Suppressor macrophage treated with lipopolysaccharide for 4 hours (primary cell): ENCODE measurements at places on chromosomes 16 and 17.

GRCh38 chr16:240559-240958 is 5.9 kb downstream of the FAM234A start:
- no peak for DNase-seq

DNA sequence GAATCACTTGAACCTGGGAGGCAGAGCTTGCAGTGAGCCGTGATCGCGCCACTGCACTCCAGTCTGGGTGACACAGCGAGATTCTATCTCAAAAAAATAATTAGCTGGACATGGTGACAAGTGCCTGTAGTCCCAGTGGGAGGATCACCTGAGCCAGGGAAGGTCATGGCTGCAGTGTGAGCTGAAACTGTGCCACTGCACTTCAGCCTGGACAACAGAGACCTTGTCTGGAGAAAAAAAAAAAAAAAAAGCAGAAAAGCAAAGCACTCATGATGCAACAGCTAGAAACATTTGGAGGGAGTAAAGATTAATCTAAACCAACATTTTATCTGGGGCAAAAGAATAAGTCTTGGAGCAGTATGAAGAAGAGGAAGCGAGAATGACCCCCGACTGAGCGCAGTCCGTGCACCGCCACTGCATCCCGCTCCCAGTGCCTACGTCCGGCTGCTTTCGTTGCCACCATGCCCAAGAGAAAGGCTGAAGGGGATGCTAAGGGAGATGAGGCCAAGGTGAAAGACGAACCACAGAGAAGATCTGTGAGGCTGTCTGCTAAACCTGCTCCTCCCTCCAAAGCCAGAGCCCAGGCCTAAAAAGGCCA is 8.2 kb downstream of the PRPSAP1 start:
- no peak for DNase-seq

DNA sequence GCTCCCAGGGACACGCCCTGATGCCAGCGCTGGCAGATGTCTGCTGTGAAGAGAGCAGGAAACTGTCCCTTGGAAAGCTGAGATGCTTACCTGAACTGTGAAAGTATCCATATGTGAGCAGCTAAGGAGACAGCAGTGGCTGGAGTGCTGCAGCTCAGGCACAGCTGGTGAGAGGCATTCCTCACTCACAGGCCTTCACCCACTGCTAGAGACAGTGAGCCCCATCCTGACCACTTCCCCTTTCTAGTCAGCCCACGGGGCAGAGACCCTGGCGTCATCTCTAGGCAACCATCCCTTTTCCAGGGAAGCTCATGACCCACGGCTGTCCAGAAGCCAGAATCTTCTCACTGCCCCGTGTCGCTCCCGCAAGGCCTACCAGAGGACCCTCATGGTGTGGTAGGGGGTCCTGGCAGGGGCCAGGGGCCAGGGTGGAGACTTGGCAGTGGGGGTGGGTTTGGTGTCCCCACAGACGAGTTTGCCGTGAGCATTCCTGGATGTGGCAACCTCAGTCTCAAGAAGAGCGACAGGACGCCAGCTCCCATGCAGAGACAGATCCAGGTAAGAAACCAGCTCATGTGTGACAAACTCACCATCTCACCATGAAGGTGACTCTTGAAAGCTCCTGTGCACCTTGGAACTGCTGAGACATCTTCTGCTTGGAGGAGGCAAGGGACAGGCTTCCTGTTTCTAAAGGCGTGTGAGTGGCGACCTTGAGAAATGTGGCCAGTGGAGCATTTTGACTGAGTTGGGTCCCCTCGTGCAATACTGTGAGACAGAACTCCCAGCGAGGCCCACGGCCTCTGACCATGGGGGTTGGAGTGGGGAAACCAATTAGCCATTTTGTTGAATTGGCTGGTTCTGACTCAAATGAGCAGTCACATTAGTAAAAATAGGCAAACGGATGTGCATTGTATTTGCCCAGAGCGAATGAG is at the start of gene SCIMP:
Gene SCIMP (minus strand): TSS at position 216 of the 932 bp plus-strand sequence. CDS start 105 bp downstream, at position 111.
- DNase-seq, result peak; percentile 95

DNA sequence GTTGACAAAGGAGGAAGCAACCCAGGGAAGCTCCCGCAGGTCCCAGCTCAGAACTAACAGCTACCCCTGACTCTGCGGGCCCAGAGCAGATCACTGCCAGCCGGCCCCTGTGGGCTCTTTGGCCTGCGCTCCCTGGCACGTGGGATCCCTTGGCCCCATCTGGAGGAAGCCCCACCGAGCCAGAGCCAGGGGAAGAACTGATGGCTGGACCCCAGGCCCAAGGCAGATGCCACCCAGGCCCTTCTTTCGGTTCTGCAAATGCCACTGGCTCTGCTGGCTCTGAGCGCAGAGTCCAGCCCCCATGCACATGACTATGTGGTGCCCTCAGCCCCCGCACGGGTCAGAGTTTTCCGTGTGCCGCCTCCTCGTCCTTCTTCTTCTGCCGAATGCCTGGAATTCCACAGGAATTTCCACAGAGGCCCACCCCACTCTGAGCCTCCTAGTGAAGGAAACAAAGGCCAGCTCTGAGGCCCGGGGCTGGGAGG is 35.8 kb upstream of the SNN start:
- DNase-seq, result peak; percentile 79

DNA sequence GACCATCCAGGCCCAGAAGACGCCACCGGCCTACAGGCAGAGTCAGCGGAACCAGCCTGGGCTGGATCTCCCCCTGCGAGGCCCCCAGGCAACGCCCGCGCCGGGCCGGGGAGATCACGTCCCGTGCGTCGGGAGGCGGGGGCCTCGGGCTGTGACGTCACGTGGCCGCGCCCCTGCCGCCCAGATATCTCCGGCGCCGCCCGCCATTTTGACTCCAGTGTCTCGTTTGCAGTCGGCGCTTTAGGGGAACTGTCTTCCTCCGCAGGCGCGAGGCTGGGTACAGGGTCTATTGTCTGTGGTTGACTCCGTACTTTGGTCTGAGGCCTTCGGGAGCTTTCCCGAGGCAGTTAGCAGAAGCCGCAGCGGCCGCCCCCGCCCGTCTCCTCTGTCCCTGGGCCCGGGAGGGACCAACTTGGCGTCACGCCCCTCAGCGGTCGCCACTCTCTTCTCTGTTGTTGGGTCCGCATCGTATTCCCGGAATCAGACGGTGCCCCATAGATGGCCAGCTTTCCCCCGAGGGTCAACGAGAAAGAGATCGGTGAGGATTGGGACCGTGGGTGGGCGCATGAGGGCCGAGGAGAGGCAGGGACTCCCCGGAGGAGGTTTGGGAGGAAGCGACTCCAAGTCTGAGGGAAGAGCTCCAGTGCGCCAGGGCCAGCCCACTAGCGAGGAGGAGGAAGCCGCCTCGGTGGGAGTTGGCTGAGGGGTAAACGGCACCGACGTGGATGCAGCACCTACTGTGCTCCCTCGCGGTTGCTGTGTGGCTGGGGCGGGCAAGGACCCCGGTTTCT is at the start of gene WSB1:
Gene WSB1 (plus strand): TSS at position 217 of the 791 bp plus-strand sequence. CDS start 282 bp downstream, at position 499.
- peak; percentile 98 for DNase-seq

GRCh38 chr17:60524463-60525327 is 1.3 kb downstream of the APPBP2 start:
- DNase-seq, result peak; percentile 13

- DNase-seq, result peak; percentile 99
Measured at GRCh38 chr16:2682209-2683021, at the start of gene KCTD5. Gene KCTD5, plus strand, starts transcription at chr16:2682523. Its CDS starts 26 bp downstream, at chr16:2682549.

GRCh38 chr16:85090181-85090580 is 22.1 kb downstream of the CIBAR2 start:
- no peak for DNase-seq

GRCh38 chr17:72683506-72684404 is 408.7 kb downstream of the SLC39A11 start:
- DNase-seq, result no peak

DNA sequence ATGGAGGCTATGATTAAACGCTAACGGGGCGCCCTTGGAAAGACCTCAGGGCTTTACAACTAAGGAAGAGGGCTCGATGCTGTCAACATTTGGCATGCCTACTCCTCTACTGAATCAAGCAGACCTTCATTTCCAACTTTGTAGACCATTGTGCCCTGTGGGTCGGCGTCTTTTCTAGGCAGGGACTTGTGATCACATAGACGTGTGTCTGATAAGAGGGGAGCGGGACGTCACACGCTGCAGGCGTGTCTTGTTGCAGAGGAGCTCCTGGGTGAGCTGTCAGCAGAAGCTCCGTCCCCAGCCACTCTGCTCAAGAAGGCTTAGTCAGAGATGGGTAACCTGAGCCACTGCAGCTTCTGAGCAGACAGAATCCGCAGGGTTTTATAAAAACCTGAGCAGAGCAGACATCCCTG is 2.8 kb downstream of the MAPK8IP3 start:
- DNase-seq, result no peak

DNA sequence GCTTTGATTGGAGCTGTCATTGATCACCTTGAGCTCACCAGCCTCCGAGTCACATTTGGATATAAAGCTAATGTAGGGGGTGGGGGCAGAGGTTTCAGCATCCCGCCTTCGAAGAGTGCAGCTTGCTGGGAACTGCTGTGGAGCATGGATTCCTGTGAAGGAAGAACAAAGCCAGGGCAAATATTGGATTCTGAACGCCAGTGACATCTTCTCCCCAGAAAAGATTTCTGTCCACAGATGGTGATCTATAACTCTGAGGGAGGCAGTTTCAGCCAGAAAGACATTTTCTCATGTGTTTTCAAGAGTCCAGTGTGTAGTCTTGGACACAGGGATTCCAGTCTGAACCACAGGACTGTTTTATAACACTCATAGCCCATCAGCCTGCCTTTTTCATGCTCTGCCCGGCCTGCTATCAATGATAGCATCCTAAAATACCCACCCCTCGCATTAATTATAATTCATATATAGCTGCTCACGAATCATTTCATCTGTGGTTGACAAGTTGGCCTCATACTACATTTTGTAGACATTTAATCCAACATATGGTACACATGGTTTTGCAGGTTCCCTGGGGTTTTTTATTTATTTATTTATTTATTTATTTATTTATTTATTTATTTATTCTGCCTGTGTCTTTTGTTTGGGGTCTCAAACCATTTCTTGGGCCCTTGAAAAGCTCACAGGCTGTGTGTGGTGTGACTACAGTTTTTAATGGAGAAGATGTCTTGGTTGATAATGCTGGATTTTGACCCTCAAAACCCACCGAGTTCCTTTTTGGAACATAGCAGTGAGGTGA is 47.1 kb upstream of the SALL1 start:
- no peak for DNase-seq

DNA sequence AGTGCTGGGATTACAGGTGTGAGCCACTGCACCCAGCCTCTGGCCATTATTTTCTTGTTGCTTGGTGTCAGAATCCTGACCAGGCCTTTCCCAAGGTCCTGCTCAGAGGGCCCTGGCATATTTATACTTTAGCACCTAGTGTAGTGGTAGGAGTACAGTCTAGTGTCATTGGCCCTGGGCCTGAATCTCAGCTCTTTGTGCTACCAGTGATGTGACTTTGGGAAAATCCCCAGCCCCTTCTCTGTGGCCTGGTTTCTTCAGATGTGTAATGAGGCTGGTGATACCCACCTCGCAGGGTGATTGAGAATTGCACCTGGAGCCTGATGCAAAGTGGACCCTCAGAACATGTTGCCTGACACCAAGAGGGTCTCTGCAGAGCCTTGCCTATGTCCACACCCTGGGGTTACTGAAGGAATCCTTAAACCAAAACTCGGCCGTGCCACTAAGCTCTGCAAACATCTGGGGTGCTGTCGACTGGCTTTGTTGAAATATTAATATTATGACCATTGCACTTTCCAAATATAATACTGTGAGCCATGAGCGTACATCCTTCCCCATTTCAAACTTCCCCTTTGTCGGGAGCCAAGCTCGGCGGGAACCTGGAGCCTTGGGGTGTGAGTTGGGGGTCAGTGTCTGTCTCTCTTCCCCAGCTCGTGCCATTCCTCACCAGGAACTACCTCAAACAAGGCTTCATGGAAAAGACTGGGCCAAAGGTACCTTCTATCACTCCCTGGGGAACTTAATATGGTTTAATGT is 18.0 kb upstream of the RNF135 start:
- DNase-seq, result peak; percentile 76

DNA sequence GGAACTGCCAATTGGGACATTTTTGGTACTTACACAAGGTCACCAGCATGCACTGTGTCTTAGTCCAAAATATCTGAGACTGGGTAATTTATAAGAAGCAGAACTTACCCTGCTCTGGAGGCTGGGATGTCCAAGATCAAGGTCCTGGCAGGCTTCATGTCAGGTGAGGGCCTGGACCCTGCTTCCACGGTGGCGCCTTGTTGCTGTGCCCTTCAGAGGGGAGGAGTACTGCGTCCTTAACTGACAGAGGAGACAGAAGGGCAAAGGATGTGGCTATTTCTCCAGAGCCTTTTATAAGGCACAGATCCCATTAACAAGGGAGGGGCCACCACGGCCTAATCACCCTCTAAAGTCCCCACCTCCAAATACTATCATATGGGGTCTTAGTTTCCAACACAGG is 178.9 kb downstream of the C16orf95 start:
- DNase-seq, result no peak

- DNase-seq, result no peak
Measured at GRCh38 chr16:49748322-49748721, 107.6 kb downstream of the ZNF423 start.

DNA sequence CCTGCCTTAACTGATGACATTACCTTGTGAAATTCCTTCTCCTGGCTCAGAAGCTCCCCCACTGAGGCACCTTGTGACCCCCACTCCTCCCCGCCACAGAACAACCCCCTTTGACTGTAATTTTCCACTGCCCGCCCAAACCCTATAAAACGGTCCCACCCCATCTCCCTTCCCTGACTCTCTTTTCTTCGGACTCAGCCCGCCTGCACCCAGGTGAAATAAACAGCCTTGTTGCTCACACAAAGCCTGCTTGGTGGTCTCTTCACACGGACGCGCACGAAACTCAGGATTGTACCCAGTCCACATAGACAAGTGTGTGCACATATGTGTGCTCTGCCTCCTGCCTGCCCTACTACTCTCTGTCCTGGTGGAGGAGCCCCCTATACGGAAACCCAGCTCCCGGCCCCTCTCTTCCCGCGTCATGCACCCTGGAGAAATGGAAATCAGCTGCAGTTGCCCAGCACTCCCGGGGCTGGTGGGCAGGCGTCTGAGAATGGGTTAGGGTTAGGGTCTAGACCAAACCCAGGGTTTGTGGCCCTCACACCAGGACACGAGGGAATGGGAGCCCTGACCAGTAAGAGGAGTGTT is 2.4 kb upstream of the RHBDF1 start:
- no peak for DNase-seq

GRCh38 chr16:4454623-4455022 is 19.8 kb downstream of the NMRAL1 start:
- DNase-seq, result no peak

DNA sequence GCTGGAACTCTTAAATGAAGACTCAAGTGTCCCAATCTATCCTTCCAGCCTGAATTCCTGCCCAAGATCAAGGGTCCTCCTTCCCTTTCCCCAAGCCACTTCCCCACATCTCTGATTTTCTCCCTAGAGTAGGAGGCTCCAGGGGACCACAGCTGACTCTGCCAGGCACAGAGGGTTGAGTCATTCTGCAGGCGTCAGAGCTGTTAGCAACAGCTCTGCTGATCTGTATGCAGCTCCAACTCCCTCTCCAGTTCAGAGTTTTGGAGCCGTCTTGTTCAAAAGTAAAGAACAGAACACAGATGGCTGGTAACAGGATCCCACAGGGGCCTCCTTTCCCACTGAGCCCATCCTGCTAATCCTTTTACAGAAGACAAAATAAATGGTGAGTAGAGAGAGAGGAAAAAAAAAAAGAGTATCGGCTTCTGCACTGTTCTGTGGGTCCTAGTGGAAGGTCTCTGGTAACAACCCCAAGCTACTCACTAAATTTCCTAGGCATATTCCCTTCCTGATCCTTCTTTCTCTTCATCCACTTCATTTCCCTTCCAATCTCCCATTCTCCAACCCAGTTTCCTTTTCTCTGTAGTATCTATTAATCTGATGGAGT is 13.4 kb upstream of the TAOK1 start:
- peak; percentile 73 for DNase-seq
